ENCODE measurements at places on chromosomes 11 and 22.

GRCh38 chr11:30741039-30741550, 154.9 kb upstream of the MPPED2 start:
- DNase-seq = no peak

- no peak for DNase-seq
Observed at GRCh38 chr22:17974703-17975372, 49.5 kb downstream of the MICAL3 start.

DNA sequence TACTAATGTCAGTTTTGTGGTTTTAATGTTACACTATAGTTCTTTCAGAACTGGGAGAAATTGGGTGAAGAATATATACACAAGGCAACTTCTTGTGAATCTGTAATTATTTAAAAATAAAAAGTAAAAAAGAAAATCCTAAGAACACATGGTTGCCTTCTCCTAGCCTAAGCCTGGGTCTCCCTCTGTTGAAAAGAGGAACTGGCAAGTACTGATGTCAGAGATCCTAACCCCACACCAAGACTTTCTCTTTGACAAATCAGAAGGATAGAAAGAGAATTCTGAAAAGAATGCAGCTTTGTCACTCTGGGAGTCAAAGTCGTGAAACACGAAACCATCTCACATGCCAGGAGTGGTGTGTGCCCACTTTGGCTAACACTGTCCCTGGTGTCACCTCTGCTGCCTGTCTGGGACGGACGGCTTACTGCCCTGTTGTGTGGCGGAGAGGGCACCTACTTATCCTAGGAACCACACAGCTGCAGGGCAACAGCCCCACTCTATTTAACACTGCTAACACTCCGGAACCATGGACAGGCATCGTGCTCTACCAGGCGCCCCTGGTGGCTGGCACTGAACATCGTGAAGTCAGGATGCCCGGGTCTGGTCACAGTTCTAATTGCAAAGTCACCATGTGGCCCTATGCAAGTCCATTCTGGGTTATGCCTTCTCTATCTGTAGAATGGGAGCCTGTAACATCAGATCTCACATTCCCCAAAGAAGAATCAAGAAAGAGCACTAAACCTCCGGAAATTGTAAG, 108.7 kb upstream of the CD82 start:
- DNase-seq = no peak

GRCh38 chr11:22456993-22457762, 119.0 kb downstream of the SLC17A6 start:
- no peak for DNase-seq

- peak; percentile 58 for DNase-seq
Observed at GRCh38 chr11:123429336-123429735, 733 bp upstream of the GRAMD1B start.

GRCh38 chr11:119125821-119126220, 4.4 kb downstream of the HINFP start:
- no peak for DNase-seq

All from adipocyte (in vitro differentiated cells).